ENCODE measurements at places on chromosomes 1 and 21.

GRCh38 chr1:172824209-172824608 lies 165.3 kb downstream of the FASLG start:
- DNase-seq = no peak

GRCh38 chr1:24074817-24075589 lies 36.9 kb downstream of the MYOM3 start:
- DNase-seq = no peak

DNA sequence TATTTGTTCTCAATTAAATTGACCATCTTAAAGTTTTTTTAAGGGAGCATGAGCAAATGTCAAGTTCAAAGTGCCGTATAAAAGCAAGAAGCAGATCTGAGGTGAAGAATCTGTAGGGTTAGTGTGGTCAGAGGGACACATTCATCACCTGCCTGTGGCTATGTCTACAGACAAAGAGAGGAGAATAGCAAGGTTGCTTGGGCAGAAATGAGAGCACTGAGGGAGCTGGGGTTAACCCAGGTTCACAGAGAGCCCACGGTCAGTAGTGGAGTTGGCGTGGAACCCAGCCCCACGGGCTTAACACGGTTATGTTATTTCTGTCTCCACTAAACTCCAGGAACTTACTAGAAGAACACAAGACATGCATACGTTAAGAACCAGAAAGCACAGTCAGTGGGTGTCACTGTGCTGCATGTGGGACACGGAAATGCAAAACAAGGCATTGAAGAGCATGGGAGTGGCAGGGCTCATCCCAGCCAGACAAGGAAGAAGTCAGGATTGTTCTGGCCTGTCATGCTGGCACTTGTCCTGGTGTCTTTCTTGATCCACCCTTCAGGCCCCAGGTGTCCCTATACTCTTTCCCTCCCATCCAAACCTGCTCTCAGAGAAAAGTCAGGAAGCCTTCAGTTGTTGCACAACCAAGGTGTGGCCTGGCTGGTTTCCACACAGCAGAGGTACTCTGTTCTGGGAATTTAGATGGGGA lies 95.5 kb upstream of the IVNS1ABP start:
- DNase-seq = no peak

- DNase-seq = no peak
Measured at GRCh38 chr21:28961927-28962326, 30.8 kb downstream of the LTN1 start.

DNA sequence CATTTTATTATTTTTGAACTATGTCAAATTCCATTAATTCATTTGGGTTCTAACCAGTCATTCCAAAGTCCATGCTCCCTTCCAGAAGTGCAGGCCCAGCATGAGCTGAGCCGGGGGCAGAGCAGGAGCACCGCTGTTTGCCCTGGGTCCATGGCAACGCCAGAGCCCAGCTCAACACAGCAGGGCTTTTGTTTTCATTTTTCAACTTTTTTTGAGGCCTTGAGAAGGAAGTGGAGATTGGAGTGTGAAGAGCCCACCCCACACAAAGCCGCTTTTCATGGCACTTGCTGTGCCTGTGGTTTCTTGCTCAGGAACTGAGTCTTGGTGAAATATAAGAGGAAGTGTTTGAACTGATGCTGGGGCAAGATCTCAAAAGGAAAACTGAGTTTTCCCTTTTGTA lies 13.2 kb upstream of the PRMT2 start:
- DNase-seq = no peak

- no peak for DNase-seq
Measured at GRCh38 chr1:153341431-153341934, 7.2 kb downstream of the PGLYRP4 start.

DNA sequence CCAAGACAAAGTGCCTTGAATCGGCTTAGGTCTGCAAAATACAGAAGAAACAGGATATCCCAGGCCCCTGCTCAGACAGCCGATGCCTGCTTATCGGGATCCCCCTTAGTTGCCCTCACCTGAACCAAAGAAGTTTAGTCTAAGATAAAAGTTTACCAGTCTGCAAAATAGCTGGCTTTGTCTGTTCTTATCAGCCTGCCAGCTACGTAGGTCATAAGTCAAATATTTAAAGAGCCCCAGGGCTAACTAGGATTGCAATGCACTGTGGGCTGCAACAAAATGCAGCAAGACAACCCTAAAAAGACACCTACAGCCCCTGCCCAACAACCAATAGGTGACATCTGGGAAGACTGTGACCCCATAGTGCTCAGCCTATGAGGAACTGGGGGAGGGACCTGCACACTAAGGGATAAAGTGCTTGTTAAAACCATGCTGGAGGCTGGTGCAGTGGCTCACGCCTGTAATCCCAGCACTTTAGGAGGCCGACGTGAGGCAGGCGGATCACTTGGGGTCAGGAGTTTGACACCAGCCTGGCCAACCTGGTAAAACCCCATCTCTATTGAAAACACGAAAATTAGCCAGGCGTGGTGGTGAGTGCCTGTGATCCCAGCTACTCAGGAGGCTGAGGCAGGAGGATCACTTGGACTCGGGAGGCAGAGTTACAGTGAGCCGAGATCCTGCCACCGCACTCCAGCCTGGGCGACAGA lies 27.4 kb downstream of the LRRC3 start:
- DNase-seq = no peak

DNA sequence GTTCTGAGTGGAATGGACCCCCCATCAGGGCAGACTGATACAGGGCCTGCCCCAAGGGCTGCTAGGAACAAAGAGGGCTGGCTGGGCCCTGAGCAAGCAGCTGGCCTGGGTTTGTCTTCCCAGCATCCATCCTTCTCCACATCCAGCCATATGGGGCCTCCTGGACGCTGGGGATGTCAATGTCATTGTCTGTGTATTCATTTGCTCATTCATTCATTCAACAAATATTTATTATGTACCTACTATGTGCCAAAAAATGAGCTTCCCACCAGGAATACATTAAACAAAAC lies 15.6 kb upstream of the ECE1 start:
- DNase-seq = no peak

GRCh38 chr1:177960939-177961622 lies 8.8 kb downstream of the SEC16B start:
- DNase-seq = no peak

DNA sequence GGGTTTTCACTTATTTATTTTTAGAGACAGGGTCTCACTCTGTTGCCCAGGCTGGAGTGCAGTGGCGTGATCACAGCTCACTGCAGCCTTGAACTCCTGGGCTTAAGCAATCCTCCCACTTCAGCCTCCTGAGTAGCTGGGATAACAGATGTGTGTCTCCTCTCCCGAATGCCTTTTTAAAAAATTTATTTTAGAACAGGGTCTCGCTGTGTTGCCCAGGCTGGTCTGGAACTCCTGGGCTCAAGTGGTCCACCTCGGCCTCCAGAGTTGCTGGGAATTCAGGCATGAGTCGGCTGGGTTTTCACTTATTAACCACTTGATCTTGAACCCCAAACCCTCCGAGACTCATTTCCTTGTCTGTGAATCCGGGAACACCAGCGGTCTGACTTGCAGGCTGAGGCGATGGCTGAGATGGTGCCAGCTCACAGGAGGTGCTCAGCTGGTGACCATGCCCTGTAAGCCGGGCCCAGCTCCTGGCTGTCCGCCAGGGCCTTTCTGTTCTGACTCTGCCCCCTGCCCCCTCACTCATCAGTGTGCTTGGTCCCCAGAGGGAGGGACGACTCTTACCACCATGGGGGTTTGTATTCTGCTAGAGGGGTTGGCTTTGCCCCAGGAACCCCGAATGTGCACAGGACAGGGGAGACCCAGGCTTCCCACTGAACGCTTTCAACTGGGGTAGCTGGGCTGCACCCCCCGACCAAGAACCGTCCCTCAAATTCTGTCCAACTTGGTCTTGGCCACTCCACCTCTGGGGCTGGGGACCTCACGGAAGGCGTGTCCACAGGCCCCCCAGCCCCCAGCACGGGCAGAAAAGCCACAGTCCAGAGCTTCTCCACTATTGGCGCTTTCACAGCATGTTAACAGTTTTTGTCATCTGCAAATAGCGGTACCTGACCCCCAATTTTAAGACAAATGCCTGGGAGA lies 22.5 kb downstream of the MMEL1 start:
- DNase-seq = no peak

- no peak for DNase-seq
Measured at GRCh38 chr1:36088265-36088576, 471 bp upstream of the ADPRS start.

DNA sequence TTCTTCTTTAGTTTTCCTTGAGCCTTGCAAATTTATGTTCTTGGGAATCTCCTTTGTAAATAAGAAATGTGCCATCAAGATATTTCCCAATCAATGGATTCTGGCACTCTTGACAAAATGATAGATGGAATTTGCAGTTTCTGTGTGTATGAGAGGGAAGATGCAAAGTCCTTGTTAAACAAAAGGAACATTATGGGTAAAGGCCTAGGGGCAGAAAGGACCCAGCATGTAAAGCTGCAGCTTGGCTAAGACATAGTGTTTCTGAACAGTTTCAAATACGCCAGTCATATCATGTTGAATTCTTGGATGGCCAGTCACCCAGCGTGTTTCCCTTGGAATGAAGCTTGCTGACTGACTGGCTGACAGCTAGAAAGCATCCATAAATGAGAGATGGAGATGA lies 210.8 kb downstream of the NFIA start:
- no peak for DNase-seq

DNA sequence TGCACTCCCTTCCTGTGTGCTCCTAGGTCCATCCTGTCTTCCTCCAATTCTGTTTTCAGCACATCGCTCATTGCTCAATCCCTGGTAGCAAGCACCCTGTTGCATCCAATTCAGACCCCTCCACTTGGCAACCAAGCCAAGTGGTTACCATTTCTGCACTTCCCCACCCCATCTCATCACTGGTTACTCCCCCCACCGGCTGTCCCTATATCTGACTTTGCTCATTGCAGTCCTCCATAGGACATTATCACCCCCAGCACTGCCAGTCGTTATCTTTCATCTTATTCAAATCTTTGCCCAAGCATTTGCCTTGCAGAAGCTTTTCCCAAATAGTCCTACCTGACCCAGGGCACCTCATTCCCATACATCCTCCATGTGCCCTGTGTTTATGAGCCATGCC lies 2.1 kb upstream of the TMEM9 start:
- DNase-seq = no peak
